ENCODE measurements at places on chromosomes 5 and 9.

GRCh38 chr5:36728697-36729543 lies 122.5 kb downstream of the SLC1A3 start:
- peak; percentile 78 for DNase-seq

- no peak for DNase-seq
These were observed 424.8 kb downstream of the IRX1 start for GRCh38 chr5:4020400-4020799.

GRCh38 chr5:66661149-66661548 lies 65.0 kb downstream of the MAST4 start:
- no peak for DNase-seq

DNA sequence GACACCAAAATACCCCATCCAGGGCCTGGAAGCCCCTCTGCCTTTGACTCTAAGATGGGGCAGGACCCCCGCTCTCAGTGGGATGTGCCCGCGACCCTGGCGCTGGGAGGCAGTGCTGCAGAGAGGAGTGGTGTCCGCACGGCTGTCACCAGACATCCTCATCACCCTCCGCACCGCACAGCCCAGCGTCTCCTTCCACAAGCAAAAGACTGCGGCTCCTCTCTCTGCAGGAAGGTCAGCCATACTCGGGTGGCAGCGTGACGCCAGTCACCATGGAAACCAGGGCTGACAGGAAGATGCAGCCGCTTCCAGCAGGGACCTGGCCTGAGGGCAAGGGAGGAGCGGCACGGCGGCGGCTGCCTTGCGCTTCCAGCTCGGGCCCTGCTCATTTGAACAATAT lies 17.1 kb upstream of the SLC6A3 start:
- DNase-seq: no peak

- peak; percentile 90 for DNase-seq
These were observed 32.1 kb downstream of the PTPA start for GRCh38 chr9:129143031-129143927.

- DNase-seq: no peak
These were observed 24.9 kb upstream of the ADRA1B start for GRCh38 chr5:159891371-159891770.

DNA sequence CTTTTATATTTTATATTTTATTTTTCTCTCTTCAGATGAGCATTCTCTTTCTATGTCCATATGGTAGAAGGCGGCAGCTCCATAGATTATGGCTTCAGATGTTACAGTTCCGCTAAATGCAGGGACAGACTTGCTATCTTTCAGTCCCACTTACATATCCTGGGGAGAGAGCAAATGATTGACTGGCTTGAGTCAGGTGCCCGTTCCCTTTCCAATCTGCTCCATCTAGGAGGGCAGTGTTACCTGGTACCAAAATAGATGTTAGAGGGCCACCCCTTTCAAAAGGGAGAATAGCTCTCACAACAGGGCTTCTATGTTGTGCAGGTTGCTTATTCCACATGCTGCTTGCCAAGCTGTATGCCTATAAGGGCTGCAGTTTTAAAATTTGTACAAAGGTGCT lies 45.3 kb downstream of the ERBIN start:
- DNase-seq: no peak

GRCh38 chr9:129839324-129840023 lies 4.2 kb downstream of the USP20 start:
- no peak for DNase-seq

DNA sequence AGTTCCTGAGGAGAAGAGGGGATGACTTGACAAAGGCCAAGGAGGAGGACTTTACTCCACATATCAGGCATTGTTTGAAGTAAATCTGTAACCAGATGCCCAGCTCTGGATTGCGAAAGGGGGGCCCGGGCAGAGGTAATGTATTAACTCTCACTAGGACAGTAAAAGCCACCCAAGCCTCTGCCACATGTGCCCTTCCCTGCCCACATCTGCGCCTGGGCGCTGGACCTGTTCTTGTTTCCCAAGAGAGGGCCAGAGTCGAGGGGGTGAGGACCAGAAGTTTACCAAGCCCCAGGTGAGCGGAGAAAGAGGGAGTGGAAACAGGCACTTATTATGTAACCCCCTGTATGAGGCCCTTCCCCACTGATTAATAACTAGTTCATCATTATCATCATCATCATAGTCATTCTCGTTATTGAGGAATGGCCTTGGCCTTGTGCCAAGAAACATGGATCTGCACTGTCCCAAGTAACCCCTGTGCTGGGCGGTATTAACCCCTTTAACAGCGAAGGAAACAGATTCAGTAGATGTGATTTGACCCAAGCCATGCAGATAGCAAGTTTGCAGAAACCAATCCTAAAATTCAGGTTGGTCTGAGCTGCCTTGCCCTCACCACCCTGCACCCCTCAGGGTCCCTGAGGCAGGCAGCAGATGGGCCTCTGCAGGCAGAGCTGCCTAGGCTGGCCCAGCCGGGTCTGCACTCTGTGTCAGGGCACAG lies at the start of gene SLC23A1:
SLC23A1 (minus strand) TSS at position 23 of the 718 bp plus-strand sequence. CDS start 44 bp downstream, outside the sequence.
- DNase-seq: no peak

- DNase-seq: no peak
These were observed 39.4 kb downstream of the SLC6A3 start for GRCh38 chr5:1405539-1406530.

- no peak for DNase-seq
These were observed 2.5 kb upstream of the RANBP3L start for GRCh38 chr5:36304095-36304805.

DNA sequence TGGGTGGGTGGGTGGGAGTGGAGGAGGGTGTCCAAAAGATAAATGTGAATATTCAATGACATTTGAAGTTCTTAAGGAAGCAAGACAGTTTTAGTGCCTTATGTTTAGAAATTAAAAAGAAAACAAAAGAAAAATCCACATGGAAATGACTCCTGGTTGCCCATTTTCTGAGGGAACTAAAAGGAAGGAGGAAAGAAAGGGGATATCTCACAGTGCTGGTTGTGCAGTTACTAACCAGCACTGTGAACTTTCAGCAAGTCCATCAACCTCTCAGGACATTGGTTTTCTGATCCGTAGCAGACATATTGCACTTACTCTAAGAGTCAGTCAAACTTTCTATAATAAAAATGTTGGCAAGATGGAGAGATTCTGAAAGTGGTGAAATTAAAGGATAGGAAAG lies 431.0 kb upstream of the CLINT1 start:
- DNase-seq: no peak

- no peak for DNase-seq
These were observed 45.3 kb upstream of the OSMR start for GRCh38 chr5:38800515-38800914.

- DNase-seq: no peak
These were observed 79.4 kb upstream of the RASEF start for GRCh38 chr9:83142389-83142788.

DNA sequence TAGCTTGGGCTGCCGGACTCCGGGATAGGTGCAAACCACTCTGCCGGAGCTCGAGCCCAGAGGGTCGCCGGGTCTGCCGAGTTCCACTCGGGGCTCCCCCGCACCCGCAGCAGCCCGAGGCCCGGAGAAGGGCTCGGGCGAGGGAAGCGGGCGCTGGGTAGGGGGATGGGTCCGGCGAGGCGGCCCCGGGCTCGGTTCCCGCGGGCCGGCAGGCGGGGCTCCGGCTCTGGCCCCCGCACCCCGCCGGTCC lies 507 bp downstream of the RICTOR start:
- DNase-seq: no peak

GRCh38 chr5:143652108-143652700 lies 159.8 kb upstream of the HMHB1 start:
- no peak for DNase-seq

DNA sequence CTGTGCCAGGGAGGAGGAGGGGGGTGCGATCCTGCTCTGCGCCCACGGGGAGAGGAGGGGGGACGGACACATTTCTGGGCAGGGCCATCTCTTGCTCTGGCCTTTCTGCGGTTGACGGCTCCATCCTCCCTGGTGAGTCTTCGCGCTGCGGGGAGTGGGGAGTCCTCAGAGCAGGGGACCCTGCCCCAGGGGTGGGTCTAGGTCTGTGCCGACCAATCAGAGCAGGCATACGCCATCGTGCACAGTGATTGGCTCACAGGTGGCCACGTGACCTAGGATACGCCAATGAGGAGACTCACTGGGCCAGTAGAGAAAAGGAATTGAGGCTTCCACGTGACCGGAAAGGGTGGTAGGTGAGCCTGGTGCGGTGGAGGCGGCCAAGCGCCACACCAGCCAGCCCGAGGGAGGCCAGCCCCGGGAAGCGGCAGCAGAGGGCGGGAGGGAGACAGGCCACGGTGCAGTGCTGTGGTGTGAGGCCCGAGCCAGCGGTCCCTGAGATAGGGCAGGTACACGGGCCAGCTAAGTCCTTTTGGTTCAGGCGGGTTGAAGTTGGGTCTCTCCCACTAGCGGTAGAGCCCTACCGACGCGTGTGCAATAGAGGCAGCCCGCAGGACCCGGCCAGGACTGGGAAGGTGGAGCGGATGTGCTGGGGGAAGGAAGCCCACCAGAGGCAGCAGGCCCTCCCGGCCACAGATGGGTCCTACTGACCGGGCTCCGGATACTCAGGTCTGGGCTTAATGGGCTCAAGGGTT lies 65.2 kb upstream of the RNF130 start:
- no peak for DNase-seq

DNA sequence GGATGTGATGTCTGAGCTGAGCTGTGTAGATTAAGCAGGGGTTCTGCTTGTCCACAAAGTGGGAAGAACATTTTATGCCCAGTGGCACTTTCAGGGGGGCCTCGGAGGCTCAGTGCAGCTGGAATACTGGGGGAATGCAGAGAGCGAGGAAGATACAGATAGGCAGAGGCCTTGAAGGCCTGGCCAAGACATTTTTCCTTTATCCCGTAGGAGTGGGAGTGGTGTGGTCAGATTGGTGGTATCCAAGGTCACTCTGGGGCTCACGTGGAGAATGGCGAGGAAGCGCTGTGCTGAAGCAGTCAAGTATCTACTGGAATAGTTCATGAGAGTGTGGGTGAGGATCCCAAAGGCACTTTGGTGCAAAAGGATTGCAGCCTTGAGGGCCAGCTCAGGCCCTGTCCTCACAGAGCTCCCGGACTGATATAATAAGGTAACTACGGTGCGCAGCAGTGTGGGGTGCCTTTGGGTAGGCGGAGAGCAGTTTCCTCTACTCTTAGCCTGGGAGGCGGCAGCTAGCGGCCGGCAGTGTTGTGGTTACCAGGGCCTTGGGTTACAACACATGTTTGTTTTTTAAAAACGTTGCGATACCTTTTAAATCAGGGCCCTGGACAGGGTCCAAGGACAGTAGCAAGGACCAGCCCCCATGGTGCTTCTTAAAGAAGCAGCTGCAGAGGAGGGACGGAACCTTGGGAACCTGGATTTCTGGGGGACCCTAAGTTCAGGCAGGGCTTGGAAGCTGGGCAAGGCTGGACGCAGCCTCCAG lies 10.8 kb upstream of the CCDC69 start:
- peak; percentile 69 for DNase-seq

DNA sequence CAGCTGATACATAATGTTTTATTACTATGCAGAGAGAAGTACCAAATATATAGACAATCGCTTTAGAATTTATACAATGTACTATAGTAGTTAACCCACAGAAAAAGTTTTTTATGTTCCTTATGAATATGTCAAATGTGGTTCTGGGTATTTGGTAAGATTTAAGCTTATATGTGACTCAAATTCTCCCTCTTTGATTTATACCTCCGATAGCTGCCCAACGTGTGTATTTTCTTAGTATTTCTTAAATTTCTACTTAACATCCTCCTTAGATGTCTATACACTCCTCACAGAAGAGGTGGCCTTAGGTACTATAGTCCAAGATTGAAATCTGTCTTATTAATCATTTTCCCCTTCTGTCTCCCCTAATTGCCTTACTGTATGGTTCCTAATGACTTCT lies 138.6 kb upstream of the TNFAIP8 start:
- DNase-seq: no peak

- no peak for DNase-seq
These were observed 190.1 kb downstream of the GADD45G start for GRCh38 chr9:89794918-89795317.

GRCh38 chr9:86548220-86548619 lies 194.0 kb upstream of the TUT7 start:
- no peak for DNase-seq

DNA sequence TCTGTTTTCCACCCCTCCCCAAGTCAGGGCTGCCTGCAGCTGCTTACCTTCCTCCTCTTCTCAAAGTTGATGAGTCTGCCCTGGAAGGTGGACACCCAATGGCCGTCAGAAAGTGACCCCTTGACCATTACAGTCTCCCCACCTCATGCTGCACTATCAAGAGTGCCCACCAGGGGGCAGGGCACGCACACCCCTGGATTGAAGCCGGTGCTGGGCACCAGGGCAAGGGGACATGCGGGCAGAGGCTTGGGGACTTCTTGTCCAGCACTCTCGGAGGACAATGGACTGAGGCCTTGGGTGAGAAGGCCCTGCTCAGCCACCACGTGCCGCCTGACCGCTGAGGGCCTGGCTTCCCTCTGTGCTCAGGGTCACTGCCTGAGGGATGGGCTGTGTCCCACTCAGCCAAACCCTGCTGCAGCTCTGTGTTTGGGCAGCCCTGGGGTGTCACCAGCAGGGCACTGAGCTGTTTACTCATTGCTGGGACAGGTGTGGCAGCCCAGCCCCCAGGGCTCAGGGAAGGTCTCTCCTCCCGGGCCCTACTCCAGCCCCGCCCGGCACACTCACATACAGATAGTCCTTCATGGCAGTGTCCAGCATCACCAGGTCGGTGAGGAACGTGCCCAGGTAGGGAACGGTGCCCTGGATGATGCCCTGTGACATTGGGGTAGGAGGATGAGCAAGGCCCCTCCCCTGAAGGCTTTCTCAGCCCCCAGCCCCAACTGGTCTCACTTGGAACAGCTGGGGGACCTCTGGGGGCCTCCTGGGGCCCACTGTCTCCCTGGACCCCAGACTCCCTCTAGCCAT lies 17.7 kb downstream of the RALGDS start:
- DNase-seq: peak; percentile 27

DNA sequence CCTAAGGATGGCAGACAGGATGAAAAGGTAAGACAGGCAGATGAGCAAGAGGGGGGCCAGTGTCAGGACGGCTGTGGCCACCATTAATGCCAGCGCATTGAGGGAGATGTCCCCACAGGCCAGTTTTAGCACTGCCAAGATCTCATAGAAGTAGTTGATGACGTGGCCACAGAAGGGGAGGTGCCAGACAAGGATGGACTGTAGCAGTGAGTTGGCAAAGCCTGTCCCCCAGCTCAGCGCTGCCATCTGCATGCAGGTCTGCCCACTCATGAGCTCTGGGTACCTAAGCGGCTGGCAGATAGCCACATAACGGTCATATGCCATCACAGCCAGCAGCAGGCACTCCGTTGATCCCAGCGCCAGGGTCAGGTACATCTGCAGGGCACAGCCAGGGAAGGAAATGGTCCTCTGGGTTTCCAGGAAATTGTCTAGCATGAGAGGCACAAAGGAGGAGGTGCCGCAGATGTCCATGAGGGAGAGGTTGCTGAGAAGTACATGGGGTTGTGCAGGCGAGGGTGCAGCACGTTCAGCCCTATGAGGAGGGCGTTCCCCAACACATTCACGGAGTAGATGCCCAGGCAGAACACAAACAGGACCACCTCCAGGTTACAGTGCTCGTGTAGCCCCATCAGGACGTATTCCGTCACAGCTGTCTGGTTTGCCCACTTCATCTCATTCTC lies 10.8 kb downstream of the OR13J1 start:
- no peak for DNase-seq
